ENCODE measurements at places on chromosomes 2 and 18.

DNA sequence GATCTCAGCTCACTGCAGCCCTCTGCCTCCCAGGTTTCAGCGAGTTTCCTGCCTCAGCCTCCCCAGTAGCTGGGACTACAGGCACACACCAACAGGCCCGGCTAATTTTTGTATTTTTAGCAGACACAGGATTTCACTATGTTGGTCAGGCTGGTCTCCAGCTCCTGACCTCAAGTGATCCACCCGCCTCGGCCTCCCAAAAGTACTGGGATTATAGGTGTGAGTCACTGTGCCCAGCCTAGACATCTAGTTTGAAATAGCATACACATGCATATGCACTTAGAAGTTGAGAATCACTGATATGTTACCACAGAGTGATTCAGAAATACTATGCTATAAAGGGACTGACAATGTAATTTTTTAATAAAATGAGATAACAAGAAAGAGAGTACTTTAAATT is 69.8 kb upstream of the CDKL4 start:
- H3K27me3 ChIP-seq = no peaks in the 10 kb centered on the region
- no peaks in the 10 kb centered on the region for H3K4me1 ChIP-seq
- H3K4me3 ChIP-seq = no peak overlapping the region
- no peak for DNase-seq
- peaks cover 31% of the 10 kb centered on the region for H3K36me3 ChIP-seq

DNA sequence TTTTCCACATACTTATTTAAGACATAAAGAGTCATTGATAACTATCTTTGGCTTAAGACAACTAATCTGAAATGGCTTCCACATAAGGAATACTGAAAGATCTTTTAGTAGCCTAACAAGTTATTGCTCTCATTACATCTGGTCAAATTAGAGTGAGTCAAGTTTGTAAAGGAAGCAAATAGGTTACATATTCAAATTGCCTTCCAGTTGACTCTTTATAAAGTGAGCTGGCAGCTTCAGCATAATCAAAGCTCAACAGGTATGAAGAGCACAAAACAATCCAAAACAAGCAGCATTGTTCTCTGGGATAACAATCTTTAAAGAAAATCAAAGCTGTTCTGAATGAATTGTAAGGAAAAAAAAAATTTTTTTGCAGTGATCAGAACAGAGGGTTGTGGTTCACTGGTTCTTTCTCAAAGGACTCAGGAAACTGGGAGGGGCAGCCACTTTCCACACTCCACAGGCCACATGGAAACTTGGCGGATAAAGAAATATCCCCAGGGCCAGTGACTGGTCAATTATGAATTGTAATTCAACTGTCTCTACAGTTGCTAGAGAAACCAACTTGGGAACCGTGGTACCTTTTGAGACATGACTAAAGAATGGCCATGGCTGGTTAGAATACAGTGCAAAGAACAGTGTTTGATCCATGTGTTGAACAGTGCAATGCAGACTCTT is 369.3 kb upstream of the KCNH7 start:
- H3K4me3 ChIP-seq = no peak overlapping the region
- H3K27ac ChIP-seq = no peak overlapping the region
- DNase-seq = no peak

GRCh38 chr2:102540882-102541281 is 67.9 kb downstream of the SLC9A4 start:
- no peak overlapping the region for H3K27ac ChIP-seq
- no peaks in the 10 kb centered on the region for H3K36me3 ChIP-seq
- H3K4me1 ChIP-seq = no peaks in the 10 kb centered on the region
- H3K4me3 ChIP-seq = no peak overlapping the region

- no peaks in the 10 kb centered on the region for H3K36me3 ChIP-seq
- no peak for DNase-seq
- H3K27ac ChIP-seq = no peak overlapping the region
- no peaks in the 10 kb centered on the region for H3K27me3 ChIP-seq
- no peaks in the 10 kb centered on the region for H3K4me1 ChIP-seq
Observed at GRCh38 chr2:48399828-48400552, 130.0 kb upstream of the STON1 start.

DNA sequence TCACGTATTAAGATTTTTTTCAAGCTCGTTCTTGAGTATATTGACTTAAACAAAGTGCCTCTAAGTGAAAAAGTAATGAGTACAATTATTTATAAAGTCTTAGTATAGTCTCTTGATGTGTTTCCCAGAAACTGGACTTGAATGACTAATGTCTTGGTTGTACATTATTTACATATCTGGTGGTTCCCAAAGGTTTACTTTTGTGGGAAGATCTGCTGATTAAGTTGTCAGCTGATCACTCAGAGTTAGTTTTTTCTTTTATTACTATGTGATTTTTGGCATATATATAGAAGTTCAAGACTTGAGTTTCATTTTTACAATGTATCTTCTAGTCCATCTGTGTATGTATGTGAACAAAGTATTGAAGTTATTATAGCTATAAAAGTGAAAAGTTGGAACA is 29.5 kb downstream of the RNF144A start:
- H3K27ac ChIP-seq = no peak overlapping the region
- no peaks in the 10 kb centered on the region for H3K27me3 ChIP-seq
- no peak overlapping the region for H3K4me3 ChIP-seq

- no peak overlapping the region for H3K27ac ChIP-seq
- peaks cover 25% of the 10 kb centered on the region for H3K36me3 ChIP-seq
- peaks cover 7% of the 10 kb centered on the region for H3K4me1 ChIP-seq
- H3K27me3 ChIP-seq = no peaks in the 10 kb centered on the region
Observed at GRCh38 chr2:121723316-121723715, 13.4 kb downstream of the NIFK start.

GRCh38 chr2:175793648-175794047 is 208.4 kb downstream of the LNPK start:
- no peak for DNase-seq
- H3K4me1 ChIP-seq = no peaks in the 10 kb centered on the region
- no peaks in the 10 kb centered on the region for H3K27me3 ChIP-seq
- no peak overlapping the region for H3K4me3 ChIP-seq
- H3K36me3 ChIP-seq = no peaks in the 10 kb centered on the region
- H3K27ac ChIP-seq = no peak overlapping the region

GRCh38 chr18:13028869-13029268 is 37.7 kb downstream of the CEP192 start:
- no peak overlapping the region for H3K27ac ChIP-seq
- H3K4me3 ChIP-seq = no peak overlapping the region
- peaks cover 65% of the 10 kb centered on the region for H3K36me3 ChIP-seq
- no peaks in the 10 kb centered on the region for H3K4me1 ChIP-seq
- DNase-seq = no peak

DNA sequence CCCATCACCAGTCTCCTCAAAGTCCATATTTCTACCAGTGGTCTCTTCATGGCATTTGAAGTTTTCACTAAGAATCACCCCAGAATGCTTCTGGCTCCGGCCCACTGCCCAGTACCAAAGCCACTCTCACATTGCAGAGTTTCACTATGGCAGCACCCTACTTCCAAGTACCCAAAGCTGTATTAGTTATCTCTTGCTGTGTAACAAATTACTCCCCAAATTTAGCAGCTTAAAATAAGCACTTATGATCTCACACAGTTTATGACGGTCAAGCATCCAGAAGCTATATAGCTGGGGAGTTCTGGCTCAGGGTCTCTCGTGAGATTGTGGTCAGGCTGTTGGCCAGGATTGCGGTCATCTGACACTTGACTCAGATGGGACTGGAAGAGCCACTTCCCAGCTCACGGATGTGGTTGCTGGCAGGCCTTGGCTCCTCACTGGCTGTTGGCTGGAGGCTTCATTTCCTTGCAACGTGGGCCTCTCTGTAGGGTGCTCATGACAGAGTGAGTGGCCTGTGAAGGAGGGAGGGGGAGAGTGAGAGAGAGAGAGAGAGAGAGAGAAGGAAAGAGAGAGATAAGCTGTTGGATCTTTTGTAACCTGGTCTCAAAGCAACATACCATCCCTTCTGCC is 189.5 kb downstream of the CTIF start:
- peak; percentile 79 for DNase-seq
- H3K36me3 ChIP-seq = no peaks in the 10 kb centered on the region
- peaks cover 19% of the 10 kb centered on the region for H3K4me1 ChIP-seq
- H3K4me3 ChIP-seq = no peak overlapping the region
- peak overlapping the region; percentile 53 for H3K27ac ChIP-seq
- H3K27me3 ChIP-seq = no peaks in the 10 kb centered on the region

- no peak for DNase-seq
- H3K4me1 ChIP-seq = no peaks in the 10 kb centered on the region
- no peaks in the 10 kb centered on the region for H3K27me3 ChIP-seq
- no peaks in the 10 kb centered on the region for H3K36me3 ChIP-seq
- no peak overlapping the region for H3K27ac ChIP-seq
Observed at GRCh38 chr2:151651274-151651673, 83.0 kb downstream of the NEB start.

- DNase-seq = no peak
- H3K27ac ChIP-seq = no peak overlapping the region
- H3K4me3 ChIP-seq = no peak overlapping the region
- no peaks in the 10 kb centered on the region for H3K36me3 ChIP-seq
- H3K4me1 ChIP-seq = no peaks in the 10 kb centered on the region
Observed at GRCh38 chr2:5826979-5827655, 134.9 kb downstream of the SOX11 start.

GRCh38 chr18:23540867-23541266 is 37.6 kb downstream of the RMC1 start:
- H3K4me3 ChIP-seq = no peak overlapping the region
- H3K36me3 ChIP-seq = peaks cover 96% of the 10 kb centered on the region
- no peak overlapping the region for H3K27ac ChIP-seq
- no peaks in the 10 kb centered on the region for H3K27me3 ChIP-seq
- no peak for DNase-seq

DNA sequence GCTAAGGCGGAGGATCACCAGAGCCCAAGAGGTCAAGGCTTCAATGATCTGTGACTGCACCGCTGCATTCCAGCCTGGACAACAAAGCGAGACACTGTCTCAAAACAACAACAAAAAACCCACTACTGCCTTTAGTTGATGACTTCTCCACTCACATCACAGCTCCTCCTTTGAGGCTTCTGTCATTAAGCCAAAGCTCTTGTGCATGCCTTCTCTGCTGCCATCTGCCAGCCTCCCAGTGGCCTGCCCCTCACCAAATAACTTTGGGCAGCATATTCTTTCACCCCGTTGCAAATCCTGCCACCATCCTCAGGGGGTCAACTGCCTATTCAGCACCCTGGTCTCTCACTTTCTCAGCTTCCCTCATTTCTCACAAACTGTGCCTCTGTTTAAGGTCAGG is 27.5 kb downstream of the OSBPL1A start:
- no peak for DNase-seq
- no peaks in the 10 kb centered on the region for H3K4me1 ChIP-seq
- no peak overlapping the region for H3K27ac ChIP-seq
- no peaks in the 10 kb centered on the region for H3K27me3 ChIP-seq

DNA sequence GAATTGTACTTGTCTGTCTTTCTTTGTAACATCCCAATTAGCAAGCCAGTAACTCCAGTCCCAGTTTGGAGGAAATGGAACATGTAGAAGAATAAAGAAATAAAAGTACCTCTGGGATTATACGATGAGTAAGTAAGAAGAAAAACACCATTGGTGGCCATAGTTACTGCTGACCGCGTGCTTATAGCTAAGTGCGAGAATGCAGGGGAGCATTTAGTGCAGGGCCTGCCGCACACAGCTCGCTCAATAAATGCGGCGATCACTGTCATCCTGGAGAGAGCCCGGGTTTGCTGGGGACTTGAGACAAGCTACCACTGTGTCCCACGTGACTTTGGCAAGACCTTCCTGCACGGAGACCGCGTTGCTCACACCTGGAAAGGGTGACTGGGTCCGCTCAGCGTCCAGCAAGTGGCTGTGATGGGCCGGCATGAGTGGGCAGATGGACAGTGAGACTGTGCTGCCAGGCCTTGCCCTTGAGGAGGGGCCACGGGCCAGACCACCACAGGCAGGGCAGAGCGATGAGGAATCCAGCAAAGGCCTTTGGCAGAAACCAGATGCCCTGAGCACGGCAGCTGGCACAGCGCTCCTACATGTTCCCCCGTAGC is 54.8 kb downstream of the ADI1 start:
- H3K27ac ChIP-seq = no peak overlapping the region
- no peak overlapping the region for H3K4me3 ChIP-seq
- H3K4me1 ChIP-seq = peaks cover 15% of the 10 kb centered on the region
- H3K36me3 ChIP-seq = peaks cover 66% of the 10 kb centered on the region

DNA sequence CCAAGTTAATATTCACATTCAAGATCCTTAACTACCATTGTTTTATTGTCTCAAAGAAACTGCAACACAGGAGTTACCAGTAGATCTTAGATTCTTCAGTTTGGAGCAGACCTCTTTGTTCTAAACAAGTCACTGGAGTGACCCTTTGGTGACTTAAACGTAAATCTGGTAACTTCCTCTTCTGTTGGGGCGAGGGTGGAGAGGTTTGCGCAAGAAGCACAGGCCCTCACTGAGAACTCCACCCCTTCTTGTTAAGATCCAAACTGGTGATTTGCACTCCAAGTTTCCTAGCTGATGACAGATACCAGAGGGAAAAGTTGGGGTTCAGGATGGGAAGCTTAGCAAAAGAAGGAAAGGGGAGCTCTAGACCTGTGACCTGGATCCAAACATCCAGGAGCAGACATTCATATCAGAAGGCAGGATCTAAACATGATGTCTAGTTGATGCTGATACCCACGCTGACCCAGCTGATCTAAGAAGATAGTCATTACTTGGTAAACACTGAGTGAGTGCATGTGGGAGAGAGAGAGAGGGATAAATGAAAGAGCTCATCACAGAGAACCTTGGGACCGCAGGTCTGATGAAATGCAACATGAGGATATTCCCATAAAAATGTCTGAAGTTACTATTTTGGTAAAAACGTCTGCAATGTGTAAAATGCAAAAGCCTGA is 256.0 kb downstream of the CDH20 start:
- DNase-seq = no peak
- H3K4me1 ChIP-seq = peaks cover 9% of the 10 kb centered on the region
- H3K27me3 ChIP-seq = no peaks in the 10 kb centered on the region
- no peak overlapping the region for H3K27ac ChIP-seq

- H3K27ac ChIP-seq = no peak overlapping the region
- no peaks in the 10 kb centered on the region for H3K36me3 ChIP-seq
- DNase-seq = no peak
- no peak overlapping the region for H3K4me3 ChIP-seq
- H3K4me1 ChIP-seq = peaks cover 14% of the 10 kb centered on the region
- H3K27me3 ChIP-seq = peaks cover 24% of the 10 kb centered on the region
Observed at GRCh38 chr2:196594158-196594557, 45.4 kb upstream of the CCDC150 start.

DNA sequence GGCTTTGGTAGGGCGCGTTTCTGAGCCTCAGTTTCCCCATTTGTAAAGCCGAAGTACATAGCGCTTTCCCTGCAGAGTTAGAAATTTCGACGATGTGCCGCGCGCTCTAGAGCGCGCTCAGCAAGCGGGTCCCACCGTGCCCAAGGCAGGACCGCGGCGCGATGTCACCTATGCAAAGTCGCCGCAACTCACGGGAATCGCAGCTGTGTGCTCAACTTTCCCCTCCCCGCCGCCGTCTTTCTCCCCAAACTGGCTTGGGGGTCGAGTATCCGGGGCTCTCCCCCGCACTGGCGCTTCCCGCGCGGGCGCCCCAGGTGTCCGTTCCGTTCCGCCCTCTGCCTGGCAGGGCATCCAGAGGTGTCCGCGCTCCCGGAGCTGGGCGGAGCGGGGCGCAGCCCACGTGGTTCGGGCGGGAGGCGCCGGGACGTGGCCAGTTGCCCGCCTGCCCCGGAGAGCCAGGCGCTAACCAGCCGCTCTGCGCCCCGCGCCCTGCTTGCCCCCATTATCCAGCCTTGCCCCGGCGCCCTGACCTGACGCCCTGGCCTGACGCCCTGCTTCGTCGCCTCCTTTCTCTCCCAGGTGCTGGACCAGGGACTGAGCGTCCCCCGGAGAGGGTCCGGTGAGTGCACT is at the start of gene MLPH:
TSS of gene MLPH (plus strand) at position 433 of the 630 bp plus-strand sequence. CDS start 6,176 bp downstream, outside the sequence.
- H3K27ac ChIP-seq = peak within 1 kb of the TSS; percentile 78
- peaks cover 61% of the 10 kb centered on the region for H3K4me1 ChIP-seq
- no peaks in the 10 kb centered on the region for H3K36me3 ChIP-seq
- peak within 1 kb of the TSS; percentile 61 for H3K4me3 ChIP-seq
